KG1 (cell line): ENCODE measurements at places on chromosomes 7 and 10.

- DNase-seq: no peak
Observed at GRCh38 chr7:92489634-92490033, 11.9 kb upstream of the ERVW-1 start.

DNA sequence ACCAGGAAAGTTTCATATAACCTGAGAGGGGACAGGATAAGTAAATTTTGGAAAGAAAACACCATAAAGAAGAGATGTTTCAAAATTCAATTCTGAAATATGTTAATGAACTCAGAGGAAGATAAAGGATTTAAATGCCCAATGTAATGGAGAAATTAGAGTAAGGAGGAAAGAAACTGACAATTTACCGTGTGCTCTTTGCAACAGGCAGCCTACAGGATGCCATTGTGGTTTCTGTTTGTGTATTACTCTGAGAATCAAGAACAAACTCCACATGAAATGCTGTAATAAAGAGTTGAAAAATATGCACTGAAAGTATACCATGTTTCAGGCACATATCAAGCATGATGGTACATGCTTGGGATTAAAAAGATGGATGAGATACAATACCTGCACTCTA is 44.8 kb upstream of the GLCCI1 start:
- DNase-seq: no peak

- DNase-seq: no peak
Observed at GRCh38 chr7:117210908-117211307, 112.0 kb downstream of the WNT2 start.

GRCh38 chr10:416091-416515 is 273.4 kb downstream of the DIP2C start:
- no peak for DNase-seq

DNA sequence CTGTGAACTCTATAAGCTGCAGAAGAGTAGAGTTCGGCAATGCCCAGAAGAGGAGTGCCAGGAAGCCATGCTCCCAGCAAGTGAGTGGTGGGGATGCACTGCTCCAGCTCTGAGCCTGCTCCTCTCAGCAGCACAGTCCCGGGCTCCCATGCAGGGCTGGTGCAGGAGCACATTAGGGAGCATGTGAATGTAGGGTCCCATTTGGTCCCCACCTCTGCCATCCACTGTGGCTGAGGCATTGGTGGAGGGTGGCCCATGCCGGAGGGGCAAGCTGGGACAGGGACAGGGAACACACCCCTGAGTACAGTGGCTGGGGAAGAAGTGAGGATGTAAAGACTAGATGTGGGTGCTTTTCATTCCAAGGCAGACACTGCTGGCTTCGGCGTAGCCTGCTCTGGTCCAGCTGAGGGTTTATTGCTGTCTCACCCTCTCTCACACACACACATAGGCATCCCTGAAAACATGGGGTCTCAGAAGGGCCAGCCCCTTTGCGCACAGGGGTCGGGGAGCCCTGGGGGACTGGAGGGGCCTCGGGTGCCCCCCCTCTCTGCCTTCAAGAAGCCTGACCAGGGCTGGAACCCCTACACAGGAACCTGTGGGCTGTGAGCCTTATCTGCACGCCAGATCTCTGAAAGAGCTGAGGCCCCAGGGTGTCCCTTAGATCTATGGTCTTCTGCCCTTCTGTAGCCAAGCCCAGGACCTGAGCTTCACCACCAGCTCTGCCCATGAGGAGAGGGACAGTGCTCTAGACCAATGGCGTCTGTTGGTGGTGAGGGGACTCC is 341.0 kb downstream of the TCERG1L start:
- DNase-seq: no peak

DNA sequence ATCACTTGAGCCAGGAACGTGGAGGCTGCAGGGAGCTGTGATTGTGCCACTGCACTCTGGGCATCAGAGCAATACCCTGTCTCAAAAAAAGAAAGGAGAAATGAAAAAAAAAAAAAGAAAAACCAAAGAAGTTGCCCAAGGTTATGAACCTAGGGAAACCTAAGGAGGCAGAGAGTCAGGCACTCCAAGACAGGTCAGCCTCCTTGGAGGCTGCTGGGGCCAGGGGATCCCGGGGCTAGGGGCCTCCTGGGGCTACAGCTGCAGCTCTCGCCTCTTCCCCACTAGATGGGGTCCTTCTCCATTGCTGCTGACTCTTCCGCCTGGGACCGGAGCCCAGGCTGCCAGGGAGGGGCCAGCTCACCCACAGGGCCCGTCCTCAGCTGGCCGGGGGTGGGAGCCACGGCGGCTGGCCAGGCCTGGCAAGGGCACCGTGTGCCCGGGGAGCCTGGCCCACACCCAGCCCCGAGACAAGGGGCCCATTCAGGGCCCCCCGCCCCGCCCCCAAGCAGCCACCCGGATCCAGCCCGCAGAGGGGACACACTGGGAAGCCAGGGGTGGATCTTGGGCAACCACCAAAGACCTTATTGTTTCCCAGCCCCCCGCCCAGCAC is 1.7 kb upstream of the SPACDR start:
- no peak for DNase-seq

GRCh38 chr10:13943735-13944398 is 357.1 kb downstream of the PRPF18 start:
- DNase-seq: no peak

DNA sequence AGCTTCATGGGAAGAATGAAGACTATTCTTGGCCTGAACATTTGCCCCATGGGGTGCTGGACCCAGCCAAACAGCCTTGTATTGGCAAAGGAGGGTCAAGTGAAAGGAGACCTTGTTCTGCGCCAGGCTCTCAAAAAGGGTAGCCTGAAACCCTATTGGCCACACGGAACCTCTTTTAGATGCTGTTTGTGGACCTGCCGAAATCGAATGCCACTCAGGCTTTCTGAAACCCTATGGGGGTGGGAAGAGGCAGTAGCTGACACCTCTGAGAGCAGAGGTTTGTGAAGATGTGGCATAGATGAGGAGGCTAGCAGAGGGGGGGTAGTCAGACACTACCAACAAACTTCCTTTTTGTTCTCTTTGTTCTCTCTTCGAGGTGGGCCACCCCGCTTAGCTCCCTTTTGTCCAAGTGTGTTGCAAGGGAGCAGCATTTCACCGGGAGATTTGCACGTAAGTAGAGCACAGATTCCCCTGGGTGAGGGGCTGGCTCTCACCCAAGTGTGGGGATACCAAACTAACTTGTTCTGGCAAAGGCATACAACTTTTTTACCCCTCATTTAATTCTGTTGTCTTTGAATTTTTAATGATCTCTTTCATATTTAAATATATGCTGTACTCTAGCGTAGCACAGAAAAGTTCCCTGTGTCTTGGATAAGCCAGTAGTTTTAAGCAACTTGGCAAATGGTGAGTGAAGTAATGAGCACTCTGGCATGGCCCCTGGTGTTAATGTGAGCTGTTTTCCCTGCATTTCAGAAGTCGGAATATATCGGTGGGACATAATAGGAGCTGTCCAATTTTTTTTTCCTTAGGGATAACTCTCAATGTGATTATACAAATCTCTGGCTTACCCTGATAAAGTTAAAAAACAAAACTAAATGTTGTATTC is 107.7 kb downstream of the SEPTIN7 start:
- DNase-seq: no peak

DNA sequence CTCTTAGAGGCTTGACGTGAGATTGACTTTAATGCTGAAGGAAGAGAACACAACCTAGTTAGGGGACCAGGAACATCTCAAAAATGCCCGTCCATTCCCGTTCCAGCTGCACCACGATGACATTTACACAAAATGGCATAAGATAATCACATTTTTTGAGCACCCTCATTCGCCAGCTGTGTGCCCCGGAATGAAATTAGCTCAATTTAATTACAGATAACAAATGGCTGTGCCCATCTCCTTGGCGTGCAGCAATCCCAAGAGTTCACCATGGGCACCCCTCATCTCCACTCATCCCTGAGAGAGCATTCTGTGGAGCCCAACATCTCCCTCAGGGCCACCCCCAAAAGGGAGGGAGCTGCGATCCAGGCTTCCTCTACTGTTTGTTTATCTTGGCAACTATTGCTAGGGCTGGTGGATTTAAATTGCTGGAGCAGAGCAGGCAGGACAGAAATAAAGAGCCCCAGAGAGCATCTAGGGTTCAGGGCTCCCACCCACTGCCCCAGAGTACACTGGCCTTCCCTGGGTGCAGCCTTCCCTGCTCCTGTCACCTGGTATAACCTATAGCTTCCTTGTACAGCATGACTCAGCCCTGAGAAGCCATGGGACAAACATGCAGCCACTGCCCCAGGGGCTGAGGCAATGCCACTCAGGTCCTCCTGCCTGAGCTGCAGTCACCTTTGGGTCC is 263.5 kb downstream of the ZEB1 start:
- no peak for DNase-seq

- DNase-seq: no peak
Observed at GRCh38 chr7:665736-666453, 60.6 kb upstream of the DNAAF5 start.

- DNase-seq: no peak
Observed at GRCh38 chr7:41156268-41156667, 546.6 kb downstream of the INHBA start.

DNA sequence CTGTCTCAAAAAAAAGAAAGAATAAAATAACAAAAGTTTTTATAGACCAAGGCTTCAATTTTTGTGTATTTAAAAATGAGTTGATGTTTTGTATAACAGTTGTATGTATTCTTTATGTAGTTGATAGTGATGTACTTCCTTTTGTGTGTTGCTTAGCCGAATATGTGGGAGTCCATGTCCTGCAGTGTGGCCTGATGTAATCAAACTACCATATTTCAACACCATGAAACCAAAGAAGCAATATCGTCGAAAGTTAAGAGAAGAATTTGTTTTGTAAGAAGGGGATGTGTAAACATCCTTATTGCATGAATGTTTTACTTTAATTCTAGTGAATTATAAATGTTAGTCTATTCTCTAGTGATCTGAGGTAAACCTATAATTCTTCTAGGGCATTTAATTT is 56.6 kb downstream of the MPLKIP start:
- no peak for DNase-seq

GRCh38 chr7:77433901-77434300 is 17.8 kb upstream of the GSAP start:
- no peak for DNase-seq

DNA sequence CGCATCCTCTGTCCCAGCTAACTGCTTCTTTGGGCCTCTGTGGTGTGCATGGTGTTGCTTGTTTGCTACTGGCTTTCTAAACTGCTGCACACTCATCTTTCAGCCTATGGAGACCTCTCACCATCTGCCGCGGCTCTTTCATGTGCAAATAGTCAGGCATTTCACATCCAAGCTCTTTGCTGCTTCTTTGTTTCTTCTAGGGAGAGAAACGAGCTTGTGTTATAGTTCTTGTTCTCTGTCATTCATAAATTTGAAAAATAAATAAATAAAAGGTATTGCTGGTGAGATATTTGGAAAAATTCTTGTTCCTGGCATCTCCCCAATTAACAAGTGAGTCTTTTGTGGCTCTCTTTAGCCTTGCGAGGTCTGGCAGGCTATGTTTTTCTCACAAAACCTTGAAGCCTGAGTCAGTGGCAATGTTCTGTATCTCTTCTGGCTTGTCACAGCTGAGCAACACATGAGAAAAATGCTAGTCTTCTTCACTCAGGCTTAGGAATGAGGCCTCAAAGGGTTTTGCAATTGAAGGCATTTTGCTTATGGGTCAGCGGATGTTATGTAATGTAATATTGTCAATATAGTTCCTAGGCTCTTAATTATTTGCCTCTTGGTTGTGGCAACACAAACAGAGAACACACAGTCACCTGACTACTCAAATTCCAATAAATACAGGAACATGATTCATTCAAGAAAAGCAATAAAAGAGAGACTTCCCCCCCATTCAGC is 274.0 kb downstream of the FRMD4A start:
- no peak for DNase-seq

GRCh38 chr7:49023345-49024328 is 99.3 kb downstream of the CDC14C start:
- no peak for DNase-seq

DNA sequence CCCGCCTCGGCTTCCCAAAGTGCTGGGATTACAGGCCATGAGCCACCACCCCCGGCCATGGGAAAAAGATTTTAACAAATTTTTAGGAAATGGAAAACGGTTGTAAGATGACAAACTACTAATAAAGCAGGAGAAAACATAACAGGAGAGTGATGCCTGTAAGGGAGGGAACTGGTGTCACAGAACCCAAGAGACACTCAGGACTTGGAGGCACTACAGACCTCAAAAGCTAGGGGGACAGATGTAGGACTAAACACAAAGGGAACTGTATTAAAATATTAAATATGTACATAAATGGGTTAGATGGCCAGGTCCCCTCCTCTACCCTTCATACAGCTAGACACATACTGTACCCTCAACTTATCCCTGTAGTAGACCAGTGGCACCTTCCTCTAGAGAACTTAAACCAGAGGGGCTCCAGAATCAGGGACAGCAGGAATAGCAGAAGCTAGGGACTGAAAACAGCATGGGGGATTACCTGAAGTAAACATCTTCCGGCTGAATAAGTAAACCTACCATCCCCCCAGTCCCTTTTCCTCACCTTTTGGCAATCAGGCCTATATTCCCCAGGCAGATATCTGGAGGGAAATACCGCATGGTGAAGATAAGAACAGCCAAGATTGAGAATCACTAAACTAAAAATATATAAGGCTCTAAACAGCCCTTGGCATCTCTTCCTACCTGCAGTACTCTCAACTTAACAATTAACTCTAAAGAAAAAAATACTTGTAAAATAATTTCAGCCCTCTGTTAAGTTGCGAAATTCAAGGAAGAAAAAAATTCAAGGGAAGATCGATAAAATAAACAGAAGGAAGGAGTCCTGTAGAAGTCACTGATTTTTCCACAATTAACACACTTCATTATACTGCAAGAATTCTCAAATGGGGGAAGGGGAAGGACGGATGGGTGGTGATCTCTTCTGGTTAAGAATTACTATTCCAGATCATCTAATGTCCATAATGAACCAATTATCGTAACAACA is 15.5 kb downstream of the TM9SF3 start:
- no peak for DNase-seq

DNA sequence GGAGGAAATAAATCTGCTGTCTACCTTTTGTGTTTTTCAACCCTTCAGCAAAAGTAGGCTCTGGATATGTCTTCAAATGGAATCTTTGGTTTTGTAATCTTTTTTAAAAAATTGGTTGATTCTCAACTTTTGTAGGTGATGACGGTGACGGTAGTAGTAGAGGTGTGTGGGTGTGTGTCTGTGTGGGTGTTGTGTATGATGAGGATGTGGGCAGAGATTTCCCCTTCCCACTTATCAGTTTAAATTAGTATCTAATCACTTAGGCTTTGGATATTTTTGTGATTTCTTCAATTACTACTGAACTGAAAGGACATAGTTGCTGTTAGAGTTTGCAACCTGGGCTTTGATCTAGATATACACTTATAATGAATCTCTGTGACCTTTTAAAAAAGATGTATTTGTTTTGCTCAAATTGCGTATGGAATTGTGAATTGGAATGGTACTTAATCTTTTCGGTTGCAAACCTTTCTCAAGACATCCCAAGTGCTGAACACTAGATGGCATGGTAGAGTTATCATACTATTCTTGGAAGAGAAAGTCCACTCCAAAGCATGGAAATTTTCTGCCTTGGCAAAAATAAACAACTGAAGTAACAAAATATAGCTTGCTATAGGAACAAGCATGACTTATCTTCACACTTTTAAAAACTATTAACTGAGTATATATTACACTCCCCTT is 51.9 kb upstream of the A1CF start:
- no peak for DNase-seq
